ENCODE measurements at places on chromosomes 6 and 20. TPM values are rescaled to one million over a fixed set of nuclear protein-coding genes. Genes with fewer than 3 reads are reported as not detected.

TAF8 gene
- total RNA-seq: 32.9 TPM

ZC3H12D gene
- 0.15 TPM for total RNA-seq

CTNNBL1 gene
- total RNA-seq: 70.7 TPM

PRPH2 gene
- 0.31 TPM for total RNA-seq

RBM24 gene
- 0.55 TPM for total RNA-seq

TBX18 gene
- not detected for total RNA-seq

OR12D3 gene
- total RNA-seq: not detected

RBPJL gene
- not detected for total RNA-seq

ZNF292 gene
- total RNA-seq: 36.2 TPM

TTK gene
- 46.4 TPM for total RNA-seq

SNAI1 gene
- total RNA-seq: 7.0 TPM

ADISSP gene
- 79.2 TPM for total RNA-seq

ACOT8 gene
- 30.3 TPM for total RNA-seq

MACROD2 gene
- total RNA-seq: 1.6 TPM

LPIN3 gene
- 3.8 TPM for total RNA-seq

VNN1 gene
- total RNA-seq: not detected

Measured in H9 (cell line).